NCI-H1694 treated with DMSO at 0.1 percent for 48 hours (cell line): ENCODE measurements at places on chromosomes 1 and 21.

DNA sequence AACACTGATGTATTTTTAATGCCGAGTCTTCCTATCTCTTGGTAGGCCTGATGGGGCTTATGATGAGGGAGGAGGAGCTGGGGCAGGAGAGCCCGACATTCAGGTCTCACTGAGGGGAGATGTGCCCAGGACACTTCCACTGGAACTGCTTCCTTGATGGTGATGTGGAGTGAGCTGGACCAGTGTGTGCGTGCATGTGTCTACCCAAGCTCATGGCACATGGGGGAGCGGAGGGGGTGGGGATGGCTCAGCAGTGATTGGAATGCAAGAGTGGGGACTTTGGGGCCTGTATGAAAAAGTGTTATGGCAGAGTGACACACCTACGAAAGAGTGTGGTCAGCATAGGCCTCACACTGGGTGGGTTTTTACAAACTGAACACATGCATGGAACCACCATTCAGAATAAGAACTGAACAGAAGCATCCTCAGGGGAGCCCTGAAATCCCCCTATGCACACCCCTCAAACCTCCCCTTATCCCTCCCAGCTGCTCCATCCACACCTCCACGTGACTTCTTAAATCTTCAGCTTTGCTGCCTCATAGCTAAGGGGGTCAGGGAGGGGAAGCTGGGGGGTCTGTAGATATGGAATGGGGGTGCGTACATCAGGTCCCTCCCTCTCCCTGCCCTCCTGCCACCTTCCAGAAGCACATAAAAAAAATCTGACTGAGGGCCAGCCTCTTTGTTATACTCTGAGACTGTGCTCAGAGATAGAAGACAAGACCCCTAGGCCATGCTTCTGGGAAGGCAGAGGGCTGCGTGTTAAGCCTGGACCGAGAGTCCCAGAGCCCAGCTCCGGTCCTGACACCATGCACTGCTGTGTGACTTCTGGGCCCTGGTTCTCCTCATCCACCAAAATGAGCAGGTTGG is 11.6 kb downstream of the IL6R start:
- no peak for DNase-seq

DNA sequence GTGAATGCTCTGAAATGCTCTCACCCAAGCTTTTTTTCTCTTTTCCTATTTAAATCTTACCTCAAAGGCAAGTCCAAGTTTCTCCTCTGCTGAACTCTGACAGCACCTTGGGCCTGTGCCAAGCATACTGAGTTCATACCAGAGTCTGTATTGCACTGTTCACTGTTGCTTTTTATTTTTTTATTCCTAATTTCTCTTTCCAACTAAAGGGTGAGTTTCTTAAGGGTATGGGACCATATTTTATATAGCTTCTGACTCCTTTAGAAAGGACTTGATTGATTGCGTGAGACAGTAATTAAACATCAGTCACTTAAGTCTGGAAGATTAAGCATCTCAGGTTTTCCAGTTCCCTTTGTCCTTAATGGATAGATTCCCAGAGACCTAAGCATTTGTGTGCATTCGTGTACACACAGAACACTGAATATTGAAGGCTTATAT is 69.9 kb downstream of the CACHD1 start:
- no peak for DNase-seq

GRCh38 chr1:247435030-247435758 is 19.2 kb downstream of the NLRP3 start:
- DNase-seq, result no peak

- DNase-seq, result no peak
These were observed 16.5 kb upstream of the LCE2D start for GRCh38 chr1:152646656-152647055.

- DNase-seq, result no peak
These were observed 27.3 kb downstream of the CAP1 start for GRCh38 chr1:40067851-40068250.
